Stomach (tissue), 19 donors: ENCODE measurements at places on chromosomes 3 and 15. TPM values are rescaled to one million over a fixed set of nuclear protein-coding genes. Genes with fewer than 3 reads are reported as not detected.

Gene VEPH1
- 1.5 TPM for polyA plus RNA-seq

Gene BCL2A1
- polyA plus RNA-seq, result 3.8 TPM

Gene THOC7
- 113 TPM for polyA plus RNA-seq

Gene CCDC50
- 19.2 TPM for polyA plus RNA-seq

Gene FAM81A
- polyA plus RNA-seq, result 0.75 TPM

Gene SNX22
- polyA plus RNA-seq, result 3.1 TPM

Gene SUSD5
- polyA plus RNA-seq, result 0.25 TPM
